ENCODE measurements at places on chromosomes 3 and 15. TPM values are rescaled to one million over a fixed set of nuclear protein-coding genes. Genes with fewer than 3 reads are reported as not detected.
A peak's percentile ranks its signal among the peaks of the same experiment; 100 is the strongest.

GRCh38 chr15:74370471-74370870, 3.0 kb upstream of the CYP11A1 start:
- no peak for DNase-seq
- H3K27me3 ChIP-seq, result no peaks in the 10 kb centered on the region
- H3K36me3 ChIP-seq, result no peaks in the 10 kb centered on the region
- no peak overlapping the region for H3K4me3 ChIP-seq
- no peak overlapping the region for H3K27ac ChIP-seq
- peaks cover 14% of the 10 kb centered on the region for H3K4me1 ChIP-seq

GRCh38 chr3:138459619-138460535, 25.5 kb downstream of the ESYT3 start:
- no peak overlapping the region for H3K4me3 ChIP-seq
- no peak overlapping the region for H3K27ac ChIP-seq
- no peak for DNase-seq
- H3K36me3 ChIP-seq, result no peaks in the 10 kb centered on the region

DNA sequence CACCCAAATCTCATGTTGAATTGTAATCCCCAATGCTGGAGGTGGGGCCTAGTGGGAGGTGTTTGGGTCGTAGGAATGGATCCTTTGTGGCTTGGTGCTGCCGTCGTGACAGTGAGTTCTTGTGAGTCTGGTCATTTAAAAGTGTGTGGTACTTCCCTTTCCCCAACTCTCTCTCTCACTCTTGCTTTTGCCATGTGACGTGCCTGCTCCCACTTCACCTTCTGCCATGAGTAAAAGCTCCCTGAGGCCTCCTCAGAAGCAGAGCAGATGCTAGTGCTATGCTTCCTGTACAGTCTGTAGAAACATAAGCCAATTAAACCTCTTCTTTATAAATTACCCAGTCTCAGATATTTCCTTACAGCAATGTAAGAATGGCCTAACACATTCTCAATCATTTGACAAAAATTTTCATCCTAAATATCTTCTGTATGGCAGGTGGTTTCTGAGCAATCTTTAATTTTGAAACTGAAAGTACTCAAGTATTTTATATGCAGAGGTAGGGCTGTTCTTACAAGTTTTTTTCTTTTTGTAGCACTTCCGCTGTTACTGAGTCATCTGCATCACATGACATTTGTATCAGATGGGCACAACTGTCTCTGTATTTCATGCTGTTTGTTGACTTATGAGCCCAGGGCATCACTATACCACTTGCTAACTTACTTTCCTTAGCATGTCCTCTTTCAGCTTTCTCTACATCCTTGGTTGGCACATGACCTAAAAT, 8.8 kb downstream of the RPL39L start:
- H3K4me3 ChIP-seq, result no peak overlapping the region
- no peaks in the 10 kb centered on the region for H3K36me3 ChIP-seq
- no peak for DNase-seq

- peaks cover 8% of the 10 kb centered on the region for H3K4me1 ChIP-seq
- no peak overlapping the region for H3K4me3 ChIP-seq
- no peaks in the 10 kb centered on the region for H3K27me3 ChIP-seq
- H3K36me3 ChIP-seq, result no peaks in the 10 kb centered on the region
Observed at GRCh38 chr3:5194801-5195509, 7.4 kb downstream of the EDEM1 start.

- peak; percentile 15 for DNase-seq
- H3K27me3 ChIP-seq, result no peaks in the 10 kb centered on the region
- H3K4me1 ChIP-seq, result peaks cover 16% of the 10 kb centered on the region
- H3K27ac ChIP-seq, result peak overlapping the region; percentile 84
Observed at GRCh38 chr15:101127506-101128076, 124.3 kb downstream of the CHSY1 start.

Gene GUCA1C
- total RNA-seq, result not detected

Gene PLSCR1
- total RNA-seq, result 57.0 TPM

Gene AGBL1
- 0.11 TPM for total RNA-seq

Gene WNT5A
- 32.6 TPM for total RNA-seq

All from esophagus squamous epithelium (tissue), 5 donors.